ENCODE measurements at places on chromosomes 1 and 21.
A peak's percentile ranks its signal among the peaks of the same experiment; 100 is the strongest.

DNA sequence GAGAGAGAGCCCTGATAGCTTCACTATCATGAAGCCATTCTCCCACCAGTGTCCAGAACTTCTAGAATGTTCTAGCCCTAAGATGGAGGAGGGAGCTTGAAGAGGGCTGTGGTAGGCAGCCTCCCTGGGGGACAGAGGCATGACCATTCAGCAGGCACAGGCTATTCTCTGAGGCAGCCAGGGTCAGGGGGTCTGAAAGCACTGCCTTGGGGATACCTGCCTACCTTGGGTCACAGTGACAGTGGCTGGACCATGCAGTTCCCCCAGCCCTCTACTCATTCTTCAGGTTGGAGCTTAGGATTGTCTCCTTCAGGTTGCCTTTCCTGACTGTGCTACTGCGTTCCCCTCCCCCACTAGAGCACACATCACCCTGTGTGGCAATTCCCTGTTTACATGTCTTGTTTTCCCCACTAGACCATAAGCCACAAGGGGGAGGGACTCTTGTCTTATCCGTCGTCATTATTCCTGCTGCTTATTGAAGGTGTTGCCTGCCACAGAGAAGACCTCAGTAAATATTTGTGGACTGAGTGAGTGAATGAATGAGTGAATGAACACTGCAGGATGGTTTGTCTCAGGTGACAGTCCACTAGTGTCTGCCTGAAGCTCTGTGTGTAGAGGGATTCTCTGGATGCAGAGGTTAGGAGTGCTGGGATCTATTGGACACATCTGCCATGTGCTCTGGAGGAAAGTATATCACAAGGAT is 5.2 kb downstream of the ZDHHC18 start:
- DNase-seq = no peak

- no peak for DNase-seq
These were observed 2.4 kb upstream of the C1orf159 start for GRCh38 chr1:1118011-1118875.

DNA sequence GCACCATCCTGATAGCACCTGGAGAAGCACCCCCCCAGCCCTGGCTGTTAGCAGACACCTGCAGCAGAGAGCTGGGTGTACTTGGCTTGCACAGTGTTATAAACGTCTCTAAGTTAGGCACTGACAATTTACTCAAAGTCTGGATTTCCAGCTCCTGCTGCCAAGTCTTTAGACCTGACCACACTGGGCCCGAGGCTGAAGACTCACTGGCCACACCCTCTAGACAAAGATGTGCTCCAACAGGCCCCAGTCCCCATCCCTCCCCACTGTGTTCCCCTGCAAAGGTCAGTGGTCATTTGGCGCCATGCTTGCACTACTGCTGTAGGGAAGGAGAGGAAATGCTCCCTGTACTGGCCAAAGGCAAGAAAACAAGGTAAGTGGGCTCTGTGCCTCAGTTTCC is 31.1 kb downstream of the PADI6 start:
- DNase-seq = no peak

DNA sequence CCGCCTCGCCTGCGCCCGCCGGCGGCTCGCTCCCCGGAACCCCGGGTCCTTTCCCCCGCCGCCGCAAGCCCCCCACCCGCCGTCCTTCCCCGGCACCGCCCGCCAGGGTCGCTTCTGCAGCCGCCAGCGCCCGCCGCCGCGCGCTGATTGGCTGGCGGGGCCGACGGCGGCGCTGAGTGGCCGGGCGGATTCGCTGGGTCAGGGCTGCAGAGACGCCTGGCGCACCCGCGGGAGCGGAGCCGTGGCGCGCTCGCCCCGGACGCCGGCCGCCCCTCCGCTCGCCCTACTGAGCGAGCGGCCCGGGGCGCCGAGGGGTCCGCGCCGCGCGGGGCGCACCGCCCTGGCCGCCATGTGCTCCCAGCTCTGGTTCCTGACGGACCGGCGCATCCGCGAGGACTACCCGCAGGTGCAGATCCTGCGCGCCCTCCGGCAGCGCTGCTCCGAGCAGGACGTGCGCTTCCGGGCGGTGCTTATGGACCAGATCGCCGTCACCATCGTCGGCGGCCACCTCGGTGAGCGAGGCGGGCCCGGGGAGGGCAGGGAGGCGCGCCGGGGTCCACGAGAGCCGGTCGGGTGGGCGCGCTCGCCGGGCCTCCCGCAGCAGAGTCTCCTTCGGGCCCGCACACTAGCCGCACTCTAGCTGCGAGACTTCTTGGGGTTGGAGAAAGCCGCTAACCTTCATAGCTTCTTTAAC is at the start of gene RIMKLA:
TSS of gene RIMKLA (plus strand) at position 207 of the 694 bp plus-strand sequence. CDS start at position 350, 143 bp downstream.
- DNase-seq = peak; percentile 54

DNA sequence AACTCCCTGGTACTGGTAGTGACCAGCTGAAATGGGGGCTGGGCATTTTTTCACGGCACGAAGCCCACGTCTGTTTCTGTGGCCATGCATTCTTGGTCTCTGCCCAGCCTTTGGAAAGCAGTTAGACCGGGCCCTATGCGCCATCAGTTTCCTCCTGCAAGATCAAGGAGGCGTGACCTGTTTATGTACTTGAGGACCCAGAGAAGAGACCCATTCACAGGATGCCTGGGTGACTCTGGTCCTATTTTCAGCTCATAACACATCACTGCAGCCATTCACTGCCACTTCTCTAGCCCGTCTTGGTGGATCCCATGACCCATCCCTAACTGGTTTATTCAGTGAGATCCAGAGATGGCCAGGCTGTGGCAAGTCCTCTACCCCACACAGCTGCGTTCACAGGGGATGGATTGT is 70.4 kb downstream of the SPSB1 start:
- no peak for DNase-seq

- DNase-seq = no peak
These were observed 47.7 kb downstream of the COQ8A start for GRCh38 chr1:226987623-226988333.

DNA sequence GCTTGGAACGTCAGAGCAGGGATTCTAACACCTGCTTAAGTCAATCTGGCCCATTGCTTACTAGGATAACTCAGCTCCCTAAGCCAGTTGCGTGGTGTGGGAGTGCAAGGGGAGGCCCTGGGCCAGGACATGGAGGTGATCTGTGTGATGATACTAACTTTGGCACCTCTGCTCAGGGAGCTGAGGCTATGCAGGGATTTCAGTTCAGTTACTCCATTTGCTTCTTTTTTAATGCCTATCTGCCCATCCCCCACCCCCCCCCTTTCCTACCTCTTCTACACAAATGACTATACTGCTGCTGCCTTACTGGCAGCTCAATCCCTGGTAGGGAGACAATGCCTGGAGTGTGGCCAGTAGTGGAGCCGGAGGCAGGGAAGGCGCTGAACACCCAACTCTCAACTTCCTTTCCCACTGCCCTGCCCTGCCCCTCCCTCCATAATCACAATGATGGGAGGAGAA is 19.5 kb downstream of the INKA2 start:
- DNase-seq = no peak

GRCh38 chr1:53681977-53682685 is 56.8 kb downstream of the GLIS1 start:
- no peak for DNase-seq

GRCh38 chr21:38859852-38860251 is 54.1 kb downstream of the ETS2 start:
- DNase-seq = no peak

- DNase-seq = no peak
These were observed 115.1 kb downstream of the RHOU start for GRCh38 chr1:228850141-228851100.

DNA sequence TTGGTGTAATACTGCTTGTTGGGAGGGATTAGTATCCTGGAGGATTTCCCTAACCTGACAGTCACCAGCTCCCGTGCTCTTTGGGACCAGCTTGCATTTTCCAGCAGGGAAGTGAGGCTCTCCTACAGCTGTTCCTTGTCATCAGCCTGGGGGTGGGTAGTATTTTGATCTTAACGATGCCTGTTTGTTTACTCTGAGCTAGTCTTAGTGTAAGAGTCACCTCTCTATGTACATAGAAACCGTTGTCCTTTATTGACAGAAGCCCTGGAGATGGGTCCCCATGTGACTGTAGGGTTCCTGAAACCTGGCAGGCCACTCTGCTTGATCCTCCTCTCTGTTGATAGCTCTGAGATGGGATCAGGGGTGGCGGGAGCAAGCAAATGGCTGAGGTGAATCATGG is 58.0 kb downstream of the ACP6 start:
- no peak for DNase-seq

DNA sequence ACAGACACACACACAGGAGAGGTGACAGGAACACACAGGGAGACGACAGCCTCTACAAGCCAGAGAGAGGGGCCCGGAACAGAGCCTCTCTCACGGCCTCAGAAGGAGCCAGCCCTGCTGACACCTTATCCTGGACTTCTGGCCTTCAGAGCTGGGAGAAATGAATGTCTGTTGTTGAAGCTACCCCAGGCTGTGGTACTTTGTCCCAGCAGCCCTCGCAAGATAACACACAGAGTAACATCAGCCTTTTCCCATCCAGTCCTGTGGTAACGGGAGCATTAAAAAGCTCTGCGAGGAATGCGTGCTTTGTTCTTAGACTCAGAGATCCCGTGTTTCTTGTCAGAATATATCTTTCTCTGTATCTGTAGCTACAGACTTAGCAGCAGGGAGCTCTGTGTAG is 131.2 kb downstream of the SIM2 start:
- DNase-seq = no peak

GRCh38 chr1:195373856-195374255 is 1234.4 kb downstream of the KCNT2 start:
- no peak for DNase-seq

- DNase-seq = no peak
These were observed 213.2 kb upstream of the JUN start for GRCh38 chr1:58997060-58997411.

Measured in fibroblast of skin of back (primary cell).